ENCODE measurements at places on chromosomes 12 and 14.

GRCh38 chr12:58452546-58452945 is 467.8 kb downstream of the LRIG3 start:
- peak; percentile 57 for DNase-seq

DNA sequence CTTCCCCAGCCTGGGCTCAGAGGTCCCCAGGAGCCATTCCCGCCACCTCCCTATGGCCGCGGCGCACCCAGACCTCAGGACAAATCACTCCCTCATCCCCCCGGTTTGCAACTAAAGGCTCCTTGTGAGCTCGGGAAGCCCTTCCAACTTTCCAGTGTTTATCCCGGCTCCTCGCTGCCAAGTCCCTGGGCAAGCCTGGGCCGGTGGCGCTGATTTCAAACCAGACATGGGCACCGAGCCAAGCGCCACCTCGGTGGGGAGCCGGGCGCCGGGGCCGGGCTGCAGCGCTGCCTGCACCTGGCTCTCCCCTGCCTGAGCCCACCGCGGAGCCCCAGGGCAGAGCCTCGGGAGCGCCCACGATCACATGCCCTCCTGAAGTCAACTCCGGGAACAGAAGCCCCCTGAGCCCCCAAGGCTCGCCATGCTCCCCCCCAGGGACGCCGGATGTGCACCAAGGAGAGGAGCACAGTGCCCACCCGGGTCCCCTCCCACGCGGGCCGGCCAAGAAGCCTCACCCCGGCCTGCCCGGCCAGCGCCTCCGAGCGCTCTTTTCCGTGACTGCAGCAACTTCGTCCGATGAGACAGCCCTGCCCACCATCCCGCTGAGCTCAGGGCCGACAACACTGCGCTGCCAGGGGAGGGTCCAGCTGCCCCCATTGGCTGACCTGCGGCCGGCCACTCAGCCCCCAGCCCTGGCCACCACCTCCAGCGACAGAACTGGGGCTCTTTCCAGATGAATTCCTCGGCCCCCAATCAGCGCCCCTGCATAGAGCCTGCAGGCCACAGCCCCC is 50.0 kb downstream of the NCOR2 start:
- no peak for DNase-seq

DNA sequence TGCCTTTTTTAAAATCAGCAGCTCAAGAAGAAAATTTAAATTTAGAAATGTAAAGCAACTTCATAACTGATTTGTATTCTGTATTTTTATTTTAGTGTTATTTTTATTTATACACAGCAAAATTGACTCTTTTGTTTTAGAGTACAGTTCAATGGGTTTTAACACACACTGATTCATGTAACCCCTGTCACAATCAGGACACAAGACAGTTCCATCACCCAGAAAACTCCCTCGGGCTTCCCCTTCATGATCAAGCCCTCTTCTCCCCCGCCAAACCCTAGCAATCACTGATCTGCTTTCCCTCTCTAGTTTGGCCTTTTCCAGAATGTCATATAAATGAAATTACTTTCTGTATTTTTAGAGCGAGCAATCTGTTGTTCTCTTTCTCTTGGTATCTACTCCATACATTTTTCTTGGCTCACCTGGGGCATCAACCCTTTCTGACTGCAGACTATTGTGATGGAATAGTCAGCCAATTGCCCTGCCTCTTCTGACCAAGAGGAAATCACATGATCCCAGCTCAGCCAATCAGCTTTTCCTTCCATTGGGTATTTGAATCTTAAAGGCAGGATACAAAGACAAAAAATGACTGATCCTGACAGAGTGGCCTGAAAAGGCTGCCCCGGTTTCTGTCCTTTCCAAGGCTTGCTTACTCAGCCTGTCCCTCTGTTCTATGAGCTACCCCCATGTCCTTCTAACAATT is 5.3 kb downstream of the SLC5A8 start:
- DNase-seq: no peak

- no peak for DNase-seq
These were observed 130.2 kb upstream of the EEA1 start for GRCh38 chr12:93059288-93059687.

- no peak for DNase-seq
These were observed 84.2 kb downstream of the DENND5B start for GRCh38 chr12:31506515-31507306.

GRCh38 chr14:93032421-93032936 is 83.2 kb downstream of the ITPK1 start:
- no peak for DNase-seq

GRCh38 chr14:22315336-22315735 is 273.7 kb downstream of the DAD1 start:
- DNase-seq: no peak

GRCh38 chr14:41718477-41719166 is 111.9 kb downstream of the LRFN5 start:
- DNase-seq: no peak

DNA sequence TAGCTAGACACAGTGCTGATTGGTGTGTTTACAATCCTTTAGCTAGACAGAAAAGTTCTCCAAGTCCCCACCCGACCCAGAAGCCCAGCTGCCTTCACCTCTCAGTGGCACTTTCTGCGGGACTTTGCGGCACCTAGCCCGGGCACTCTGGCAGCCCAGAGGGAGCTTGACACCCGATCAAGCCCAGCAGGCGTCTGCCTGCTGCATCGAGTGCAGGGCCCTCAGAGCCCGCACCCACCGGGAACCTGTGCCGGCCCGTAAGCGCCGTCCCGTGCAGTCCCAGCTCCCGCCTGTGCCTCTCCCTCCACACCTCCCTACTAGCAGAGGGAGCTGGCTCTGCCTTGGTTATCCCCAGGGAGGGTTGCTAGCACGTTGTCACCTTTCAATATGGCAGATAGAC is 631.0 kb upstream of the STXBP6 start:
- DNase-seq: no peak

DNA sequence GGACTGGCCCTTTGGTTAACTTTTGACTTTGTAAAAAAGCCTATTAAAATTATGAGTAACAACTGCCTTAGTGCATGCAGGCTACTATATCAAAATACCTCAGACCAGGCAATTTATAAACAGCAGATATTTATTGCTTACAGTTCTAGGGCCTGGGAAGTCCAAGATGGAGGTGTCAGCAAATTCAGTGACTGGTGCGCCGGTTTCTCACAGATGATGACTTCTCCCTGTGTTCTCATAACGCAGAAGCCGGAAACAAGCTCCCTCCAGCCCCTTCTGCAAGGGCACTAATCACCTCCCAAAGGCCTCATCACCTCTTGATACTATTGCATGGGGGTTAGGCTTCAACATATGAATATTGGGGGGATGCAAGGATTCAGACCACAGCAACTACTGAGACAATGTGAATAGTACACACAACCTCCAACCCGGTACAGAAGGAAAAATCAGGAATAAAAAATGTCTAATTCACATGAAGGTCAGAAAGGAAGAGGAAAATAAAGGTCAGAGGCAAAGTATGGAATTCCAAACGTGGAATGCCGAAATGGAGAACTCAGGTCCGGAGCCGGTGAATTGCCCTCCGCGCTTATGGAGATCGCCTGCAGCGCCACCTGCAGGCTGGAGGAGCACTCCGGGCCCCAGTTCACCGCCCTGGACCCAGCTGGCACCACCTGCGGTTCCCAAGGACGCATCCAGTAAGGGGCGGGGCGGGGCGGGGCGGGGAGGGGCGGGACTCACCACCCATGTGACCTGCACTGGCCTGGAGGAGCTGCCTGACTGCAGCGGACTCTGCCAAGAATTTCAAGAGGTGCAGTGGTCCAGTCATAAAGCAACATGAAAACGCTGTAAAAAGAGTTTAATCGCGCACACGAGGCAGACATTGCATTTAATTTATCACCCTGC is 203.4 kb downstream of the KIF26A start:
- DNase-seq: peak; percentile 9

GRCh38 chr14:86038387-86039042 is 508.6 kb downstream of the FLRT2 start:
- DNase-seq: peak; percentile 65

- no peak for DNase-seq
These were observed 683.4 kb downstream of the TMEM121 start for GRCh38 chr14:106209755-106210154.

DNA sequence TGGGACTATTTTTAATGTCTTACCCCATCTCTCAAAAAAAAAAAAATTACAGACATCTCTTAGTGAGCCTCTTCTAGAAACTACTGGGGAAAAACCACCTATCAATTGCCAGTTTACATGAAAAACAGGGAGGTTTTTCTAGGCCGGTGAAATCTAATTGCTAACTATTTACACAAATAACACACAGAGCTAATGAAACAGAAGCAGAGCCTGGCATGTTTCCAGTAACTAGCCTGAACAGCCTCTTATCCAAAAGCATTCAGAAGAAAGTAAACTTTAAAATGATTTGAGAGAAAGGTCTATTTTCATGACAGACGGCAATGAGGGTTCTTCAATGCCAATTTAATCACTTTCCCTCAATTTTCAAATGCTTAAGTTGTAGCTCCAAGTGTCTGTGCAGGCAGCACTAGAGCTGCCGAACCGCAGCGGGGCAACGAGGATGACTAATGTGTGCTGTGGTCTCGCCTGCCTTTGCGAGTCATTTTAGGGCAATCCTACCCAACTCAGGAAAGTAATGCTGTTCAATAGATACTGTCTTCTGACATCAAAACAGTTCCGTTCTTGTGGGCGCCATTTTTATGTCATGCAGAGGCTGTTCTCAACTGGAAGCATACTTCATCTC is 84.6 kb downstream of the SETD3 start:
- peak; percentile 56 for DNase-seq

GRCh38 chr12:74043343-74043742 is 494.3 kb upstream of the ATXN7L3B start:
- DNase-seq: peak; percentile 20

- DNase-seq: no peak
These were observed 1.4 kb upstream of the SLC8A3 start for GRCh38 chr14:70190156-70190555.

- no peak for DNase-seq
These were observed 170.0 kb upstream of the RMST start for GRCh38 chr12:97292588-97292987.

DNA sequence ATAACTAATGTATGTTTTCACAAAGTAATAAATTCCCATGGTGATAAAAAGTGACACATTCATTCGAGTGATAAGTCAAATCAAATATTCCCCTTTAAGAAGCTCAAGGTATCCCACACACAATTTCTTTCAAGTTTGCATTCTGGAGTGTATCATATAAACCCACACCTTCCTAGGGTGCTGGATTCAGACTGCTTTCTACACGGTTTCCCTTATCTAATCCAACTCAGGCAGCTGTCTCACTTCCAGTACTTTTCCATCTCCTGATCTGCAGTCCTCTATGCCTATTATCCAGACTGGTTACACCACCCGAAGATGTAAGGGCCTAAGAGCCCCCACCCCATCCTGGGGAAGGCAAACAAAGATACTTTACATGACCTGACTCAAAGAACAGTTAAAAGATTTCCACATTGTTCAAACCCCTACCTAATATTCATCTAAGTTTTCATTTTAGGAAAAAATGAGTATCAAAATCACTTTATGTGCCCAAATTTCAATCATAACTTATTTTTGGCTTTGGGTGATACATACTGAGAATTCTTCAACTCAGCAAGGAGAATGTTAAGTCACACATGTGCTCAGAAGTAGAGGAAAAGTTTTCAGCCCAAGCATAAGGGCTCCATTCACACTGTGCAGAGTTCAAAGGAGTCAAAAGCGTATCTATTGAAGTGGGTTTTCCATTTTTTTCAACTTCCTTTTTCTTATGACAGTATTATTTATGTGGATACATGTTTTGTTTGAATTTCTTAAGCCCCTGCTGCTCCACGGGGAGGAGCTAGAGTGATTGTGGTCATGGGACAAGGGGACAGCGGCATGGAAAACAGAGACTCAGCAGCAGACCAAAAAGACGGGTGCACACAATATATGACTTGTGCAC is 41.8 kb downstream of the CORO1C start:
- peak; percentile 47 for DNase-seq

GRCh38 chr12:95212586-95212985 is 4.7 kb downstream of the FGD6 start:
- DNase-seq: peak; percentile 28

DNA sequence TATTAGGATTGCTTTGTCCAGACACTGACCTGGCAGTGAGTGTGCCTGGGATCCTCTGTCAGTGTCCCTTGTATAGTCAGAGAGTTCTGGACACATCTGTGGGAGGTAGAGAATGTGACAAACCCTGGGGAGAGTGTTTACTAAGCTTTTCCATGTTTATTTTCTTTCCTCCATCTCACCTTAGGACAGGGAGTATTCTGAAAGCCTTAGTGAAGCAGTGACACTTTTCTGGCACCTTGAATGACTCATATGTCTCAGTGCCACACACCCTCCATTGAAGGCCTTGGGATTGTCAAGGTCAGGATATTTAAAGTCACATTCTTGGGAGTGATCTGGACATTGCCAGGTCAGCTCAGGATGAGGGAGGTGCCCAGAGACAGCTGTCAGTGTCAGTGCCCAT is 34.9 kb upstream of the CTDSP2 start:
- no peak for DNase-seq

GRCh38 chr12:43835264-43835655 is 621 bp upstream of the TMEM117 start:
- DNase-seq: peak; percentile 10
